ENCODE measurements at places on chromosomes 5 and 9.

DNA sequence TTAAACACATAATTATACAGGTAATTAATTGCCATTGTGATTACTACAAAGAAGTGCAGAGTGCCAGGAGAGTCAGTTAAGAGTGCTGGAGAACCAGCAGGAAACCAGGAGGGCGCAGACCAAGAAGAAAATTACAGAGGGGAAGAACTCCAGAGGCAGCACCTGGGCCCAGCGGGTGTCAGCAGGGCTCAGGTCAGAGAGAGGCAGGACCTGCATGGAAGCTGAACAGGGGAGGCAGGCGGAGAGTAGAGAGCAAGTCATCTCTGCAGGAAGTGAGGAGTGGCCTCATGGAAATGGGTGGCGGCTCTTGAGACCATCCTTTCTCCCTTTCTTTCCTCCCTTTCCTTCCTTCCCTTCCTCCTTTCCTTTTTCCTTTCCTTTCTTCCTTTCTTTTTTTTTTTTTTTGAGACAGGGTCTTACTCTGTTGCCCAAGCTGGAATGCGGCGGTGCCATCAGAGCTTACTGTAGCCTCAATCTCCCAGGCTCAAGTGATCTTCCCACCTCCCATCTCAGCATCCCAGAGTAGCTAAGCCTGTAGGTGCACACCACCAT, 4.0 kb upstream of the ZBTB34 start:
- no peak for DNase-seq

GRCh38 chr9:69674716-69675438, 2.7 kb upstream of the APBA1 start:
- DNase-seq = no peak

DNA sequence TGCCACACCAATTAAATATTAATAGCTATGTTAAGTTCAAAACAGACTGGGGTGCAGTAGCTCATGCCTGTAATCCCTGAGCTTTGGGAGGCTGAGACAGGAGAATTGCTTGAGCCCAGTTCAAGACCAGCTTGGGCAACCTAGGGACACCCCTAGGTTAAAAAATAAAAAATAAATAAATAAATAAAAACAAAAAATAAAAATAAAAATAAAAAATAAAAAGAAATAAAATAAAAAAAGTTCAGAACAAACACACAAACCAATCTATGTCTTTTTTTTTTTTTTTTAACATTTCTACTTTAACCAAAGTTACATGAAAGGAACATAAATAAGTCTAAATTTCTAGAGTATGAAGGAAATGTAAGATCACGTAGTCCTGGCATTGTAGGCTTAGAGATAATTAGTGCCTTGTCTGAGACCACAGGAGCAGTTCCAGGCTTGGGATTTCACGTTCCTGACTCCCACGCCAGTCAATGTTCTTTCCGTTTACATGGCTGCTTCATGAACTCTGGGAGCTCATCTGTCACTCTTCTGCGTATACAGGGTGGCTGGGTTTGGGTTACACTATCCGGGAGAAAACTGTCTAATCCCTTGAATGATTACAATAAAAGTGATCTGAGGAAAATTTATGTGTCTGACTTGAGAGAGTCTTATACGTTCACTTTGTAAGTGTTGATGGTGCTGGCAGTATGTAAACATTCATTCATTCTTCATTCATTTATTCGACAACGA, 85.2 kb downstream of the KIAA1958 start:
- DNase-seq = no peak

GRCh38 chr5:179438011-179438441, 92.8 kb upstream of the ADAMTS2 start:
- no peak for DNase-seq

DNA sequence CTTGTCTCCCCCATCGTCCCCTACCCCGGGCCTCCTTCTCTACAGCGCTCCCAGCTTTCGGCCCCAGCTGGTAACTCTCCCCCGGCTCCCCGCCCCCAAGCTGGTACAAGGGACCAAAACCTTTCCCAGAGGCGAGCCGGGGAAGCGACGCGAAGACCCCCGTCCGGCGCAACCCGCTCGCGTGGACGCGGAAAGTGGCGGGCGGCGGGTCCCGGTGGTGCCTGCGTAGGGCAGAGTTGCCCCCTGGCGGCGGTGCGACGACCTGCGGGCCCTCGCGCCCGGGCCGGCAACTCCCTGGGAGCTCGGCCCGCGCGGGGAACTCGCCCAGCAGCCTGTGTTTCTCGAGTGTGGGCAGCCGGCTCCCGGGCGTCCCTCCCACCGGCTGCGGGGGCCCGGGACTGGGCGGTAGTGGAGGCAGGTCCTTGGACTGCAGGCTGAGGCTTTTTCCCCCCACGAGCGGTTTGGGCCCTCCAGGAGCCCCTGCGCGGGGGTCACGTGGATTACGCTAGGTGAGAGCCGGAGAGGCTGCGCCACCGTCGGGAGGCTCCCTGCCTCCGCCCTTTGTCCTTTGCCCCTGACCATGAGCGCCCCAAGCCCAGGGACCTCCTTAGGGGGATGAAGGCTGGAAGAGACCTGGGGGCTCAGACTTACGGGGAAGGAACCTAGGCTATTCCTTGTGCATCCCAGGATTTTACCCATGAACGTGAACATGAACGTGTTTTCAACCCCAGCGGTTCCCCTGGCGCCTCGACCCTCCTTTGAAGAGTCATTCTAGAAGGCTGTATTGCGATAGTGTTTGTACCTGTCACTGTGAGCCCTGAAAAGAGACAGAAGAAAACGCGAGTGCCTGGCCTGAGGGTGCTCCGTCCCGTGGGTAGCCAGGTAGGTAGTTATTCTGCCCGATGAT, 2.9 kb upstream of the FOXD1 start:
- no peak for DNase-seq

- no peak for DNase-seq
Observed at GRCh38 chr9:99506747-99507348, 284.8 kb downstream of the SEC61B start.

DNA sequence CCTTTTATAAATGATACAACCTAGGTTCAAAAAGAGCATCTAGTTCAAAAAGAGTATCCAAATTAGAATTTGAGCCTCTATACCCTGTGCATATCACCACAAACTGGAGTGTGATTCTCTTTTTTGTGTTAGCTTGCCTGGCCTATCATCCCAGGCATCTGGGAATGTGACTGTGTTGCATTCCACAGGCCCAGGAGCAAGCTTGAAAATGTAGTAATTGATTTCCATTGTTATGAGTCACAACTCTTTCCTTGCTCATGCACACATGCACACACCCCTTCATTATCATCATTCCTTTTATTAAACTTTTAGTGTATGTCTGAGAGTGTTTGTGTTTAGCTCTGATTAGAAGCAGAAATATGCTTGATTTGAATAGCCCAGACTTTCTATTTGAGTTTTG, 75.2 kb downstream of the FCHO2 start:
- DNase-seq = no peak

GRCh38 chr9:133691191-133691590, 47.0 kb downstream of the SARDH start:
- DNase-seq = no peak

GRCh38 chr9:75709698-75710097, 180.8 kb upstream of the PCSK5 start:
- DNase-seq = no peak

- DNase-seq = no peak
Observed at GRCh38 chr5:32686799-32687498, 24.2 kb upstream of the NPR3 start.

GRCh38 chr9:35905051-35905781, 786 bp upstream of the HRCT1 start:
- no peak for DNase-seq

DNA sequence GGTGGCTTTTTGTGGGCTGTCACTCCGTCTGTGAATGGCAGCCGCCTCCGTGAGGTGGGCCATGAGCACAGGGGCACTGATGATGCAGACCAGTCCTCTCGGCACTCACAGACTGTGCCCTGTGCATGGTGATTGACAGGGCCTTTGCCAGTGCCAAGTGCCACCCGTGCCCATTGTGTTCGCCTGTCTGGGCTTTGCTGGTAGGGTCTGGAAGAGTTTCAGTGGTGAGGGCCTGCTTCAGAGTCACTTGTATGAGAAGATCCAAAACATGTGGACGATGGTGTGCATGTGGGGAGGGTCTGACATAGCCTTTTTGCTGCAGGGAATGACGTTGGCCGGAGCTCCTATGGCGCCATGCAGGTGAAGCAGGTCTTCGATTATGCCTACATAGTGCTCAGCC, 34.9 kb downstream of the TENT4A start:
- DNase-seq = no peak

- DNase-seq = no peak
Observed at GRCh38 chr5:97644896-97645295, 461.8 kb upstream of the RIOK2 start.

DNA sequence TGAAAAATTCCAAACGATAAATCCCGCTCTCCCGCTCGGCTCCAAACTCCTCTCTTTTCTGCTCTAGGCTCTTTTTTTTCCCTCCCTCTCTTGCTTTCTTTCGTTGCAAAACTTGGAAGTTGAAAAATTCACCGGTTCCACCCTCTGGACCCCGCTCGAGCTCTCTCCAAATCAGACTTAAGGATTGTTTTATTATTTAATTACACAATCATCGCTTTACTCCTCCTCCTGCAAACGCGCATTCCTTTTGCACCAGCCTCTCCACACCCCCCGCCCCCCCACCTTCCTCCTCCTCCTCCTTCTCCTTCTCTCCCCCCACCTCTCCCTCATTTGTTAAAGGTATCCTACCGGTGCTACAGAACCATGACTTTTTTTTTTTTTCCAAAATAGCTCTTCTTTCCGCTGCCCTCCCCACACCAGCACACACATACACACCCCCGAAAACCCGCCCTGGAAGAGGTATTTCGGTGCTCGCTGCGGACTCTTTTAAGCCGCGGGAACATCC, 535 bp upstream of the NFIB start:
- DNase-seq = no peak

- no peak for DNase-seq
Observed at GRCh38 chr5:110900829-110901228, 162.0 kb downstream of the SLC25A46 start.

GRCh38 chr5:154686490-154686889, 68.7 kb upstream of the LARP1 start:
- DNase-seq = no peak

DNA sequence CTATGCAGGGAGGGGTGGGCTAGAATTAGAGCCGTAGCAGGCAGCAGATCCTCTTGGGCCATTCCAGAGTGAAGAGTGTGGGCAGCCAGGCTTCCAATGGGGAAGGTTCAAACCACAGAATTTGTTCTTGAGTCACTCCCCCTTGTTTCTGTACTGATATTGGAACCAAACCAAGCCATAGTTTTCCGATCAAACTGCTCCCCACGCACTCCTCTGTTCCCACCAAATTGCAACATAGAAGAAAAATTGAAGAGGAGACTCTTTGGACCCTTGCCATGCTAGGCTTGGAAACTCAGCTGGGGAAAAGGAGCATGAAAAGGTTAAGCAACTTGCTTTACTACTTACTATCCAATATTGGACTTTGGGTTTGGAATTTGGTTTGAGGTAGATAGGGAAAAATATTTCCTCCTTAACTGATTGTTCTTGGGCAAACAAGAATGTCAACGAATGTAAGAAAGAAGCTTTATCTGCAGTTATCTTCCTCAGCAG, 165.8 kb upstream of the NR3C1 start:
- DNase-seq = no peak

DNA sequence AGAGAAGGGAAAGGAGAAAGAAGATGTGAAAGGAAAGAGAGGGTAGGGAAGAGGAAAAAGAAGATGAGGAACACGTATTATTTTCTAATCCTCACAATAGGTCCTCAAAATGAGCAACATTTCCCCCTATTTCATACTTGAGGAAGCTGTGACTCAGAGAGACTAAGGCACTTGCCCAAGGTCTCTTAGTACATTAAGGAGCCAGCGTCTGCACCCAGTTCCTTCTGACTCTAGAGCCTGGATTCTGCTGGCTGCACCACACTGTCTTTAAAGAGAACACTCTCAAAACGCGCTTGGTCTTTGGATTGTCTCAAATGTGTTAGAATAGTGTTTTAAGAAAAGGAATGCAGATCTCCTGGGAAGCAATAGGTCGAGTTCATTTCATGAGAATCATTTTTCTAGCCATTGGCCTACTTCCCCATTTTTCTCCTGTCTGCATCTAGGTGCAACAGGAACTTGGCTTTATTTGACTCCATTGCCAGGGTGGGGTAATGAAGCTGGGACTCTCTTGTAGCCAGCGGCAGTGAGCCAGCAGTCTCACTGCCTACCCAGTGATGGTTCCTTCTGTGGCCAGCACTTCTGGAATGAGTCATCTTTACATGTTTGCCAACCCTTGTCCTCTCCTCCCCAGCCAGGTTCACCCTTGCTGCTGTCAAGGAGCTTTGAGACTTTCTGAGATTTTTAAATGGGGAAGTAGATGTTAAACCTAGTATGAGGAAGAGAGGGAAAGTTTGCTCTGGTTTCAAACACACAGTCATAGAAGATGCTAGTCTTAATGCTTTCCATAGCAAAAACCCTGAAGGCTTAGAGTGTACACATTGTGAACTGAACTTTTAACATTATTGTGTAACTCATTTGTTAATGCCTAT, 82.7 kb downstream of the DOCK8 start:
- DNase-seq = no peak

DNA sequence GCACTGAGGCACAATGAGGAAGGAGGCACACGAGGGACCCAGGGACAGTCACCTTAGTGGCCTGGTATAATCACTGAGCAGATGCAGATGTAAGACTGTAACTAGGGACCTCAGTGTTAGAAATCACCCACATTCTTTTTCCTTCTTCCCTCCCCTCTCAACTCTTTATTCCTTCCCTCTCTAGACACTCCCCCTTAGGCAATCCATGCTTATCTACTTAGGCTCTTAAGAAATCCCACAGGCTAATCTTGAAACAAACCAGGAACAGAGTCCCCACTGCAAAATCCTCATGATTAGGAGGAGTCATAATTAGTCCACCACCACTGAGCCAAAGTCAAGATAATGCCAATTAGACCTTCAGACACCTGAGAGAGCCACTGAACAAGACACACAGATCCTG, 84.7 kb downstream of the ELAVL2 start:
- no peak for DNase-seq

DNA sequence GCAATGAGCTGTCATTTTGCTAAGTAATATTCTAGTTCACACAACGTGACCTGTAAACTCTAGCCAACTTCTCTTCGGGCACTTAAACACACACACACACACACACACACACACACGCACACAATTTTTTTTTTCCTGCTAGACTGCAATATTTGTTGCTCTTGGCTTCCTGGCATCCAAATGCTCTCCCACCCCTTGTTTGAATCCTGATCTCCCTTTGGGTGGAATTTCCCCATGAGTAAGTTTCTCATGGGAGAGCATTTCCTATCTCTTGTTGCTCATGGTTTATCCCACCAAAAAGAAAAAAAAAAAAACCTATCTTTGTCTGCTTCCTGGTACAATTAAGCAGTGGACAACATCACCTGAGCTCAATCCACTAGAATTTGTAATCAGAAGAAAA, 54.7 kb upstream of the TSLP start:
- DNase-seq = no peak

DNA sequence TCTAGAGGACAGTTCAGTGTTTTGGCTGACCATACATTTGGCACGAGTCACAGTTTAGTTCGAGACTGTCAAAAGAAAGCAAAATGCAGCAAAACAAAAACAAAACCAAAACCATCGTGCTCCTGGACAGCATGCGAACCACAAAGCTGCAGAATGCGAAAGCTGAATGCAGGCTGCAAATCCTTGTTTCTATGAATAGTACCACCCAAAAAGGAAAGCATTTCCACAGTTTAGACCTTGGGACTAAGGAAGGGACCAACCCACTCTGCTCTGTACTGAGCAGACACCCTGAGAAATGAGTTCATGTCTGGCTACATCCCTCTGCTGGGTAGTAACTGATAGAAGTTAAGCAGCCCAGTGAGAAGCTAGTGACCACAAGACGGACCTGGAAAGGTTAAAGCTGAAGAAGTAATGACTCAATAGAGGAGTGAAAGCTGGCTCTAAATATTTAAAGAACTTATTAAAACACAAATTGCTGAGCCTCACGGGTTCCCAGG, 3.9 kb downstream of the GCNT4 start:
- DNase-seq = no peak

Data from iPS DF 6.9 (cell line).